Activated CD4-positive, alpha-beta T cell treated with anti-CD3 and anti-CD28 coated beads, Interleukin-2, Interleukin-6, amounts not matched to agents 100 ng/mL and 50 ng/mL, durations not matched to agents 16 hours and 8 hours (primary cell): ENCODE measurements at places on chromosomes 6 and 20.

GRCh38 chr20:35021063-35021462 lies 65.4 kb downstream of the MYH7B start:
- DNase-seq: no peak

DNA sequence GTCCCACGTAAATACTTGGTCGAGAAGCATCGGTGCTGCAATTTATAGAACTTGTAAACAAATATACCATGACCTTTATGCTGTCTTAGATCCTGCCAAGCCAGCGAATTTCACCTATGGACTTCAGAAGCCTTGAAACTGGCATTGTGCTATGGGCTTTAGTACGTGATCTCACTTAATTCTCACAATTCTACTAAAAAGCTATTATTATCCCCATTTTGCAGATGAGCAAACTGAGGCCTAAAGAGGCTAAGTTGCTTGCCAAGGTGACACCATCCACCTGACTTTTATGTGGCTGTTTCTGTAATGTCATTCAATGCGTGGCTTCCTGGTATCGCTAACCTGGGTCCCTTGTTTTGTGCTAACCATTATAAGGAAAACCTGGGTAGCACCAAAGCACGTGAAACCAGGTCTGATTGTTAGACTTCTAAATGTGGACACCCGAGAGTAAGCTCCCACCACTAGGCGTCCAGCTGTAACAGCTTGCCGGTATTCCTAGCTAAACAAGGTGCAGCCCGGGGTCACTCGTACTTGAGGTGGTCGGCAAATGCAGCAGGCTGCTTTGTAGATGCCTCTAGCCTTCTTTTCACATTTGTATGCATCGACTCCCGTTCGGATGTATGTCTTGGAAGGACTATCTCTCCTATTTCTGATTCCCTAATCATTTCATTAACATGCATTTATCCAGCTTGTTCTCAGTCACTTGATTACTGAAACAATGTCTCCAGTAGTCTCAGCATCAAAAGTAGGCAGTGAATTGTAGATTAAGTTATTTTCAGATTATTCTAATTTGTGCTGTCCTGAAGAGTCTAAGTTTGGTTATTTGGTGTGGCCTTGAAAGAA lies 1.1 kb downstream of the SYNJ2 start:
- peak; percentile 25 for DNase-seq

DNA sequence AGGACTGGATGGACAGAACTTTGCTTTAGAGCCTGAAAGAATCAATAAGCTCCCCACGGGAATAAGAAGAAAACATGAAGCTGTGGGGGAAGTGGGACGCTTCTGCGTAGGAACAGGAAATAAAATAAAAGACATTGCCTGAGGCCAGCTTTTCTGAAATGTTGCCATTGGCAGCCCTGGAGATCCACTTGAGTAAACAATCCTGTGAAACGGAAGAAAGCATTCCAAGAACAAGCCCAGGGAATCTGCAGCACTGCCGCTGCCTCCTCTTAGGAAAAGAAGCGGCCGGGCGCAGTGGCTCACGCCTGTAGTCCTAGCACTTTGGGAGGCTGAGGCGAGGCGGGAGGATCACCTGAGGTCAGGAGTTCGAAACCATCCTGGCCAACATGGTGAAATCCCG lies 182.3 kb upstream of the RALGAPA2 start:
- no peak for DNase-seq

DNA sequence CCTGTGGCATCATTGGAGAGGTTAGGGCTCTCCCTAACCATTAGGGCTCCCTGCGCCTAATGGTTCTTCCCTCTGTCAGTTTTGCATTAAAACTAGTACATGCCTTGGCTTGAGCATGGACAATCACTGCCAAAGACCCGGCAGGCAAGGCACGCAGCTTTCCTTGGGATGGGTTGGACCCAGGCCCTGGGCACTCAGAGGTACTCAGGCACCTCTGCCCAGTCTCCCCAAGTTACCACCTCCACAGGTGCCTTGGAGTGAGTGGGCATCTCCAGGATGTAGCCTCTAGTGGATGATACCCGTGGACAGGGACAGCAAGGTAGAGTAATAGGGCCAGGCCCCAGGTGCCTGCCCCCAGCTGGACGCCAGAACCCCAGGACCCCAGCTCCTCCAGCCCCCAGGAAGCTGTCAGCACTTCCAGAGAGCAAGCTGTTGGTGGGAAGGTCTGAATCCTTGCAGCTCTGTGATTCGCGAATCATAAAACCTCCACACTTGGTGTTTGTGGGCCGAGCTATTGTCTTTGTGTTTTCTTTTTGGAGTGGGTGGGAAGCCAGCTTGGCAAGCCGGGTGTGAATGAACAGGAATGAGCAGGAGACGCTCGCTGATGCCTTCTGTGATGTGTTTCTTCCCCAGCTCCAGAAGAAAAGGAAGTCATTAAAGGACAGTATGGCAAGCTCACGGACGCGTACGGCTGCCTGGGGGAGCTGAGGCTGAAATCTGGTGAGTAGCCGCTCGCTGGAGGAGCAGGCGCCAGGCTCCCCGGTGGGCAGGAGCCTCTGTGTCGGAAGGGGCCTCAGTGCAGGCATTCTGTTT lies 35.1 kb downstream of the SYNJ2 start:
- no peak for DNase-seq

DNA sequence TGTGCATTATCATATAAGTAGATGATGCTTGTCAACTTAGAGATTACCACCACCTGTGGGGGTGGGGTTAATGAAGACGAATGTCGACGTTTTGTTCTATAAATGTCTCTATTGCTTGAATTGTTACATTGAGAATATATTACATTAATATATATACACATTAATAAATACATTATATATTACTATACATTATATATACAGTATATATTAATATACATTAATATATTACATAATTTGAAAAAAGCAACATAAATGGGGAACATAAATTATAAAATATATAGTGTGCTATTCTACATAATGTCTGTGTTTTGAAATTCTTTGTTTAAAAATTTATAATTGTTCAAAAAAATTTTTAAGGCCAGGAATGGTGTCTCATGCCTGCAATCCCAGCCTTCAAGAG lies 81.1 kb downstream of the ALDH8A1 start:
- no peak for DNase-seq
